Activated CD4-positive, alpha-beta T cell treated with anti-CD3 and anti-CD28 coated beads, Interleukin-2, amount 10 ng/mL, durations not matched to agents 7 days and 5 days (primary cell): ENCODE measurements at places on chromosomes 7 and 10. TPM values are rescaled to one million over a fixed set of nuclear protein-coding genes. Genes with fewer than 3 reads are reported as not detected.

The ACSL5 gene
- total RNA-seq: 63.7 TPM

The CALCR gene
- not detected for total RNA-seq

The CREB5 gene
- not detected for total RNA-seq

The GIMAP2 gene
- 102 TPM for total RNA-seq

The TRPV5 gene
- total RNA-seq: not detected

The CYP3A4 gene
- total RNA-seq: not detected

The GRID2IP gene
- 0.07 TPM for total RNA-seq

The CTBP2 gene
- total RNA-seq: not detected

The LRIT1 gene
- not detected for total RNA-seq

The HMX3 gene
- total RNA-seq: not detected

The SLC18A3 gene
- total RNA-seq: not detected

The TEX36 gene
- not detected for total RNA-seq

The CLDN15 gene
- total RNA-seq: 24.2 TPM

The AKR1C8 gene
- total RNA-seq: 0.27 TPM

The FBXW4 gene
- total RNA-seq: 45.4 TPM

The ADAM8 gene
- total RNA-seq: 123 TPM

The SPDYE11 gene
- not detected for total RNA-seq

The ADRA2A gene
- total RNA-seq: not detected

The HOXA6 gene
- total RNA-seq: not detected

The NODAL gene
- total RNA-seq: not detected

The ADAM22 gene
- total RNA-seq: 1.1 TPM

The STRIP2 gene
- total RNA-seq: 12.1 TPM

The TMEM270 gene
- total RNA-seq: not detected

The GJD4 gene
- not detected for total RNA-seq

The MKX gene
- not detected for total RNA-seq

The EPHA1 gene
- 11.4 TPM for total RNA-seq

The GNG11 gene
- not detected for total RNA-seq

The GIMAP7 gene
- total RNA-seq: 239 TPM

The SFTPA1 gene
- not detected for total RNA-seq

The SFXN2 gene
- 20.7 TPM for total RNA-seq

The AMPH gene
- 0.23 TPM for total RNA-seq

The GRM3 gene
- not detected for total RNA-seq

The PDE6C gene
- total RNA-seq: not detected
